ENCODE measurements at places on chromosomes 12 and 14.

DNA sequence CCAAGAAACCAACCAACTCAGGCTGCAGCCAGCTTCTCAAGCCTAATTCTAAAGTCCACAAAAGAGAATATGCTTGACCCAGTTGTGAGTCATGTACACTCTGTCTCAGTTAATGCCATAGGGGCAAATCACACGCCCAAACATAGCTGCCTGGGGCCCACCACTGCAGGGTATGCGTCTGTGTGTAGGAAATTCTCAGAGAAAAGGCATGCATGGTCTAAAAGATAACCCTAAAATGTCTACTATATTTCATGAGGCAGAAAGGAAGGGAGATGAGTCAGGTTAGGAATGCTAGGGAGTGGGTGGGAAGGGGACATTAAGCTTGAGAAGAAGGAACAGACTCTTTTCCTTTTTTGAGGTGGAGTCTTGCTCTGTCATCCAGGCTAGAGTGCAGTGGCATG lies 22.3 kb upstream of the SPTLC2 start:
- peak; percentile 64 for DNase-seq

- DNase-seq, result no peak
Observed at GRCh38 chr12:89472508-89472907, 52.1 kb downstream of the GALNT4 start.

GRCh38 chr12:87671757-87672156 lies 357.4 kb downstream of the C12orf50 start:
- DNase-seq, result no peak

DNA sequence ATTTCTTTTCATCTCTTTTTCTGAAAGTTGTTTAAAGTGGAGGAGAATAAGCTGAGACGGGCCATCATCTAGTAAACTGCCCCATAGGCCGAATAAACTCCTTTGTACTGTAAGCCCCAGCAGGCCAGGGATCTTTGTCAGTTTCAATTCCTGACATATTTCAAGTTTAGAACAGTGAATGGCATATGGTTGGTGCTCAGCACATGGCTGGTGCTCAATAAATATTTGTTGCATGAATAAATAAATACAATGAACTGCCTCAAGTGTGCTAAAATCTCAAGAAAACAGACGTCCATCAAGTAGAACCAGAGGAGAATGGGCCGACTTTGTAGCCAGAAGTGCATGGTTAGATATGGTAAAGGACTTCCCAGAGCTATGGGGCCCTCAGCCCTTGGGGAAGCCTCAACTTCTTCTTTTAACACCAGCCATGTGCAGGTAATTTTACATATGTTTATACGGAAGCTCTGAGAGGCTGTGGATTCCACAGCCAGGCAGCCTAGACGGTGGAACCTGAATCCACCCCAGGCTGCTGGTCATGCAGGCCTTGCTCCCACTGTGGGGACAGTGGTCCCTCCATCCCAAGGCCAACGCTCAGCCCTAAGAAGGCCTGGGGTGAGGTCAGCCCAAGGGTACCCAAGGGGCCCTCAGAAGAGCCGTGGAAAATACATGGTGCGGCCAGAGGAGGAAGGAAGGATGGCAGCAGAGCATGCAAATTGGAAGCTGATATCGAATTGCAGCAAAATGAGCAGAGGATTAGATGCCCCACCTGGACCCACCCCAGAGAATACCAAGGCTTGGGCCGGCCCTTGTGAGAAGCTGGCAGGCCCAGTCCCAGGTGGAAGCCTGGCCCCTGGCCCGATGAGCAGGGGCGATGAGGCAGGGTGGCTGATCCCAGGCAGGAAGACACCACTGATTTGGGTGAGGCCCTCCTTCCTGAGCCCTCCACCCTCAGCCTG lies 8.7 kb upstream of the AQP2 start:
- no peak for DNase-seq

GRCh38 chr12:110913119-110914056 lies 7.0 kb downstream of the MYL2 start:
- DNase-seq, result no peak
